ENCODE measurements at places on chromosomes 5 and 9. TPM values are rescaled to one million over a fixed set of nuclear protein-coding genes. Genes with fewer than 3 reads are reported as not detected.

DNA sequence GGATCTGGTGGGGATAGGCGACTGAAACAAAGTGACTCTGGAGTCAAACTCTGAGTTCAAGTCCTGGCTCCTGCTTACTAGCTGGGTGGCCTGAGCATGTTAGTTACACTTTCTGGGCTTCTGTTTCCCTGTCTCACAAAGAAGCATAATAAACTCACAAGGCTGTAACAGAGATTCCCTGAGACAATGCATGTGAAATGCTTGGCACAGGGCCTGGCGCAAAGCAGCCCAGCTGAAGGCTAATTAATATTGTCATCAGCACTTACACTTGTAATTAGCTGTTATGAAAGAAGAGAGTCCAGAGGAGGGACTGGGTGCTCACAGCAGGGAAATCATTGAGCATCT lies 64.1 kb upstream of the SPOCK1 start:
- DNase-seq, result no peak
- no peak overlapping the region for H3K4me3 ChIP-seq
- H3K27ac ChIP-seq, result no peak overlapping the region
- H3K4me1 ChIP-seq, result no peaks in the 10 kb centered on the region
- H3K36me3 ChIP-seq, result no peaks in the 10 kb centered on the region

- H3K36me3 ChIP-seq, result no peaks in the 10 kb centered on the region
- DNase-seq, result no peak
- H3K27me3 ChIP-seq, result no peaks in the 10 kb centered on the region
- no peaks in the 10 kb centered on the region for H3K4me1 ChIP-seq
Measured at GRCh38 chr5:665541-665955, 27.6 kb downstream of the TPPP start.

- no peaks in the 10 kb centered on the region for H3K27me3 ChIP-seq
- peak; percentile 74 for DNase-seq
- no peaks in the 10 kb centered on the region for H3K4me1 ChIP-seq
- no peak overlapping the region for H3K4me3 ChIP-seq
Measured at GRCh38 chr5:180315762-180316212, 23.9 kb upstream of the MAPK9 start.

DNA sequence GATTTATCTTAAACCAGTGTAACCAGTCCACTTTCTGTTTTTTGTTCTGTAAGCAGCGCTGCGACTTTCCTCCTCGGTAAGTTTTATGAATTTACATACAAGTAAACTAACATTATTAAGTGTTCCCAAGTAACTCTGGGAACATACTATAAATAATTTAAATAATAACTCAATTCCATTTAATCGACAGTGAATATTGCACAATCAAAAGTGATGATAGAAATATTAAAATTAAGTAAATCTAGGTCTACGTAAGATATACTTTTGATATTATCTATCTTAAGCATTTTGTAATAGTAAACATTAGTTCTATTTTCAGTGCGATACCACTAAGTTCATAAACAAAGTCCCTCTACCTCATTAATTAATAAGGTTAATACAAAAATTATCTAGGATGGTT lies 7.8 kb downstream of the NFIB start:
- H3K4me3 ChIP-seq, result no peak overlapping the region
- peaks cover 13% of the 10 kb centered on the region for H3K27me3 ChIP-seq
- DNase-seq, result no peak
- no peak overlapping the region for H3K27ac ChIP-seq

Gene ZNF474
- 0.12 TPM for polyA plus RNA-seq

- DNase-seq, result peak; percentile 95
- no peak overlapping the region for H3K4me3 ChIP-seq
- H3K27ac ChIP-seq, result peak overlapping the region; percentile 84
- H3K36me3 ChIP-seq, result no peaks in the 10 kb centered on the region
Measured at GRCh38 chr9:137461663-137462395, 2.7 kb upstream of the NSMF start.

- H3K4me1 ChIP-seq, result no peaks in the 10 kb centered on the region
- no peak for DNase-seq
- H3K4me3 ChIP-seq, result no peak overlapping the region
- H3K27me3 ChIP-seq, result no peaks in the 10 kb centered on the region
Measured at GRCh38 chr5:15938961-15939360, 240.6 kb downstream of the MARCHF11 start.

GRCh38 chr5:150616024-150616470 lies 24.4 kb upstream of the SYNPO start:
- H3K27ac ChIP-seq, result no peak overlapping the region
- no peak overlapping the region for H3K4me3 ChIP-seq
- no peak for DNase-seq
- H3K4me1 ChIP-seq, result no peaks in the 10 kb centered on the region
- no peaks in the 10 kb centered on the region for H3K36me3 ChIP-seq

DNA sequence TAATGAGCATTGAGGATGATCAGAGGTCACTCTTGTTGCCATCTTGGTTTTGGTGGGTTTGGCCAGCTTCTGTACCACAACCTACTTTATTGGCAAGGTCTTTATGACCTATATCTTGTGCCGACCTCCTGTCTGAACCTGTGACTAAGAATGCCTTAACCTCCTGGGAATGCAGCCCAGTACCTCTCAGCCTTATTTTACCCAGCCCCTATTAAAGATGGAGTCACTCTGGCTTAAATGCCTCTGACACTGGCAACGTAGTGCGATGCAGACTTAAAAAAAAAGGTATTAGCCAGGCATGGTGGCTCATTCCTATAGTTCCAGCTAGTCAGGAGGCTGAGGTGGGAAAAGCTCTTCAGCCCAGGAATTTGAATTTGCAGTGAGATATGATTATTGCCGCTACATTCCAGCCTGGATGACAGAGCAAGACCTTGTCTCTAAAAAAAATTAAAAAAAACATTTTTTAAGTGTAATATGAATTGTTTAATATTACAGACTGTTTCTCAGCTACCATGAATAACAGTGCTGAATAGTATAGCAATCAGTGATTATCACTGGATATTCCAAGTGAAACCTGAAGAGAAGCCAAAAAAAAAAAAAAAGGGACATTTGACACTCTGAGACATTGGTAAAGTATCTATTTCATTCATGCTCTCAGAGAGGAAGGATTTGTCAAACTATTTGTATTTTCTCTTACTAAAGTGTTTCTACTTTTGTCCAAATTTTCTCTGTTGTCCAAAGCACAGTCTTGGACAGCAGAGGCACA lies 18.3 kb upstream of the STOM start:
- H3K27ac ChIP-seq, result no peak overlapping the region
- no peak for DNase-seq
- no peak overlapping the region for H3K4me3 ChIP-seq
- H3K36me3 ChIP-seq, result no peaks in the 10 kb centered on the region

Gene CDH6
- polyA plus RNA-seq, result not detected

Gene GPX8
- not detected for polyA plus RNA-seq

GRCh38 chr9:83959061-83959460 lies 21.0 kb downstream of the HNRNPK start:
- H3K4me3 ChIP-seq, result no peak overlapping the region
- no peak for DNase-seq
- no peak overlapping the region for H3K27ac ChIP-seq
- H3K36me3 ChIP-seq, result no peaks in the 10 kb centered on the region
- no peaks in the 10 kb centered on the region for H3K27me3 ChIP-seq
- peaks cover 11% of the 10 kb centered on the region for H3K4me1 ChIP-seq

- H3K27me3 ChIP-seq, result no peaks in the 10 kb centered on the region
- DNase-seq, result no peak
- no peak overlapping the region for H3K4me3 ChIP-seq
Measured at GRCh38 chr9:110752766-110753165, 84.2 kb downstream of the MUSK start.

GRCh38 chr5:16271851-16272250 lies 92.3 kb upstream of the MARCHF11 start:
- H3K27ac ChIP-seq, result no peak overlapping the region
- DNase-seq, result no peak
- no peaks in the 10 kb centered on the region for H3K4me1 ChIP-seq
- no peaks in the 10 kb centered on the region for H3K27me3 ChIP-seq

DNA sequence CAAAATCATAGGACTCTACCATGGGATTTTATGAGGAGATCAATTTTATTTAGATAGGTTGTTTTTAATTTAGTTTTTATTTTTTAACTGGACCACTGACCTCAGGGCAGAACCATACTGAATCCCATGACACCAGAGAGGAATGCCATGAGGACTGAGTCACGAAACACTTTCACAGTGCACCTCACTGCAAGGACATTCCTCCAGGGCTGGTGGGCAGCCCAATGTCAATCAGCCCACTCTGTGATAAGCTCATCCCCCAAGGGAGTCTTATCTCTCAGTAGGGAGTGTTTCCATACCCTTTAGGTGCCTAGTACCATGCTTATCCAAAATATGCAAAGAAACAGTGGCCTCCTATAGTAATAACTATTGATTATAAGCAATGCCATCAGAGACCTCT lies 224.5 kb upstream of the CDH6 start:
- no peak overlapping the region for H3K27ac ChIP-seq
- no peaks in the 10 kb centered on the region for H3K36me3 ChIP-seq
- no peaks in the 10 kb centered on the region for H3K27me3 ChIP-seq

GRCh38 chr9:121765021-121765950 lies 113.9 kb downstream of the DAB2IP start:
- H3K4me3 ChIP-seq, result no peak overlapping the region
- no peak for DNase-seq
- H3K4me1 ChIP-seq, result no peaks in the 10 kb centered on the region
- no peak overlapping the region for H3K27ac ChIP-seq
- no peaks in the 10 kb centered on the region for H3K27me3 ChIP-seq
- H3K36me3 ChIP-seq, result no peaks in the 10 kb centered on the region

GRCh38 chr5:143443330-143443729 lies 39.8 kb upstream of the NR3C1 start:
- H3K36me3 ChIP-seq, result no peaks in the 10 kb centered on the region
- no peak for DNase-seq
- H3K4me3 ChIP-seq, result no peak overlapping the region
- H3K4me1 ChIP-seq, result no peaks in the 10 kb centered on the region
- no peak overlapping the region for H3K27ac ChIP-seq
- H3K27me3 ChIP-seq, result no peaks in the 10 kb centered on the region

DNA sequence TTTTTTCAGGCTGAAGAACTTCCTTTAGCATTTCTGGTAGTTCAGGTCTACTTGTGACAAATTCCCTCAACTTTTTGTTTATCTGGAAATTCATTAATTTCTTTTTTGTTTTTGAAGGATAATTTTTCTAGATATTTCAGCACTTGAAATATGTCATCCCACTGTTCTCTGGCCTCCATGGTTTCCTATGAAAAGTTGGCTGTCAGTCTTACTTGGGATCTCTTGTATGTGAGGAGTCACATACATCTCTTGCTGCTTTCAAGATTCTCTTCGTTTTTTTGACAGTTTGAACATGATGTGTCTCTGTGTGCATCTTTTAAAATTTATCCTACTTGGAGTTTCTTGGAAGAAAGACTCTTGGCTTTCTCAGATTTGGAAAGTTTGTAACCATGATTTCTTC lies 79.5 kb downstream of the RIC1 start:
- peaks cover 7% of the 10 kb centered on the region for H3K4me1 ChIP-seq
- H3K36me3 ChIP-seq, result peaks cover 26% of the 10 kb centered on the region
- H3K4me3 ChIP-seq, result no peak overlapping the region

Gene NR5A1
- polyA plus RNA-seq, result not detected

DNA sequence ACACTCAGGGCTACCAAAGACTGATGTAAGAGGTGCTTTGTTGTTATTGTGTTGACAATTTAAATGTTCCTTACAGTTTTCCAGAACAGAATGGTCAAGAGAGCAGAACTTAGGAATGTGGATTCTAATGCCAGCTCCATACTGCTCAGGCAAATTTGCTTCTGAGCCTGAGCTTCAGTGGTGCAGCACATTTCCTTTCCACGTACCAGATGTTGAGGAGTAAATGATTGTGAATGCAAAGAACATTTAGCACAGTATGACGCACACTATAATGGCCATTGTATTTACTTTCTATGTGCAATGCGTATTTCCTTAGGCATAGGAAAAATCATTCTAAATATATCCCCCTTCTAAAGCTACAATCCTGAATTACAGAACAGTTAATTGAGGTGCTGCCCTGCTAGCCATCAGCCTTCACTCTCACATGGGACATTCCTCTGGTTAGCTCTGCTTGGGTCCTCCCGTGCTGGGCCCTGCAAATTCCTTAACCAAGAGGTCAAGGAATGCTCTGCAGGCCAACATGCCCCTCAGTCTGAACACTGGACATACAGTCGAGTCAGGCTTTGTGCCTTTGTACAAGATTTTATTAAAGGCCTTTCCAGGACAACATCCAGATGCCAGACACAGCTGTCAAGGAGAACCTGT lies 21.1 kb upstream of the TMEM174 start:
- no peaks in the 10 kb centered on the region for H3K4me1 ChIP-seq
- H3K27ac ChIP-seq, result no peak overlapping the region
- DNase-seq, result no peak
- peaks cover 7% of the 10 kb centered on the region for H3K27me3 ChIP-seq

Measured in B cell (primary cell).